ENCODE measurements at places on chromosomes 4 and X.

DNA sequence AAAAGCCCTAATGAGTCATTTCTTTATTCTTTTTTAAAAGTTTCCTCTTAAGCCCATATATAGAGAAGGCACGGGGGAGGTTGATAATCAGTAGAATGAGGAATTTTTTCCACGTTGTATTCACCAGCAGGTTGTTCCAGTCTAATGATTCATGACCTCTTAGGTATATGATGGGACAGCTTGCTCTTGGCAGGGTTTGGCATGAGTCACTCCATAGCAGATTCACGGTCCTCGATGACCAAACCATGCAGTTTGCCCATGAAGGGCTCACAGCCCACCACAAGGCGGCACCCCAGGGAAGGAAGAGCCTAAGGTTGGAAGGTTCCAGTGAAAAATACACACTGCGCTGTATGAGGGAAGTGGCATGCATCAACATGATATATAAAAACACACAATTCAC is 623.8 kb upstream of the DIPK2B start:
- no peak for DNase-seq

GRCh38 chr4:126899331-126899801 is 733.4 kb upstream of the INTU start:
- no peak for DNase-seq

GRCh38 chr4:8028884-8029568 is 89.4 kb upstream of the AFAP1 start:
- DNase-seq: no peak

GRCh38 chr4:34417160-34417559 is 1827.2 kb downstream of the ARAP2 start:
- no peak for DNase-seq

- no peak for DNase-seq
These were observed 199.9 kb upstream of the MAB21L2 start for GRCh38 chr4:150382028-150382427.

DNA sequence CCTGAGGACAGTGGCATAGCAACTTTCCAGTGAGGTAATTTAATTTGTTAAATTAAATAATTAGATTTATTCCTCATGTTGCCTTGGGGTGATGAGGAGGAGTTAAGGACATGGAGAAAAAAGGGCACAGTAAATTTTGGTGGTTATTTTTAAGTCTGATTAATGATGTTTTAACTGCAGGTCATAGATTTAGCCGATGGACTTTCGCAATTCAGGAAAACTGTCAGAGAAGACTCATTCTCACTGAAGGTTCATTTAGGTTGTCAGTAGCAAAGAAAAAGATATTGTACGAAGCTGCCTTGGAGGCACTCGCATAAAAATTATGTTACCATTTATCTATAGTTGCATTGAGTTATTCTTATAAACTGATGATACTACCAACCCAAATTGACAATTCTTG is 164.2 kb upstream of the PITX2 start:
- DNase-seq: no peak

DNA sequence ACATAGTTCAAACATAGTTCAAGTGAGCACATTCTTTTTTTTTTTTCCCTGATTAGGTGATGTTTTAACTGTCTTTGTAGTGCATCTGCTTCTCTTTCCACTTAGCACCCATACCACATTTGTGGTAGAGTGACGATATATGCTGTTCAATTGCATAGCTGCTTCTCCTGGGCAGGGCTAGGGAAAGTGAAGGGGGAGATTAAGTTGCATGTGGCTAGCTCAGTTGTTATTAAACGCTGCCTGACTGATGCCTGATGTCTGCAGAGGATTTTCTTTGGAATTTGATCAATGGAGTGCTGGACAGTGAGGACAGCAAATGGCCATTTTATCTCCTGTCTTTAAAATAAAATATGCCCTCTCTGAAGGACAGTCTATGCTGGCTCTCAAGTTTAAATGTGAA is 63.7 kb downstream of the ANK2 start:
- no peak for DNase-seq

GRCh38 chr4:168421671-168422070 is 58.6 kb downstream of the DDX60L start:
- DNase-seq: no peak

DNA sequence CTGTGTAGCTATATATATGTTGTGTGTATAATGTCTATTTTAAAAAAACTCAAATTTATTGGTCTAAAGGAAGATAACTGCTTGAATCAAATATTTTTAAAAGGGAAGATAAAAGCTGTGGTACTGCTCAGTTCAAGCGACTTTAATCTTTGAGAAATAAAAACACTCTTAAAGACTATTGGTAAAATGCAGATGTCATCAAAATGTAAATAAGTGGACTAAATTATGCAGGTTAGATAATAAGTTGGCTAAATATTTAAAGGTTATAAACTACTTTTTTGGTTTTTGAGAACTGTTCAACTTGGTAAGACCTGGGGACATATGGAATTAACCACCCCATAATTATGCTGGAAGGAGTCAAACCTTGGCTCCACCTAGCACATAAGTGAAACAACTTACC is 144.7 kb upstream of the ITM2A start:
- no peak for DNase-seq

- DNase-seq: no peak
These were observed 272.8 kb upstream of the TENM3 start for GRCh38 chr4:181970366-181970765.

- DNase-seq: no peak
These were observed 76.5 kb upstream of the TSPAN7 start for GRCh38 chrX:38484607-38485498.

- no peak for DNase-seq
These were observed 1.8 kb upstream of the DOCK11 start for GRCh38 chrX:118493653-118494297.

DNA sequence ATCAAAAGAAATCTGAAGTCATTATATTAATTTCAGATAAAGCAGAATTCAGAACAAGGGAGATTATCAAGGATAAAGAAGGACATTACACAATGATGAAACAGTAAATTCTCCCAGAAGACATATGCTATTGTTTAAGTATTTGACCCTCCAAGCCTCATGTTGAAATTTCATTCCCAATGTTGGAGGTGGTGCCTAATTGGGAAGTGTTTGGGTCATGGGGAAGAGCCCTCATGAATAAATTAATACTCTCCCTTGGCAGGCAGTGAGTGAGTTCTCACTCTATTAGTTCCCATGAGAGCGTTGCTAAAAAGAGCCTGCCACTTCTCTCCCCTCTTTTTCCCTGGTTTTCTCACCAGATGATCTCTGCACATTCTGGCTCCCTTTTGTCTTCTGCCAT is 249.9 kb upstream of the GRIA3 start:
- DNase-seq: no peak

DNA sequence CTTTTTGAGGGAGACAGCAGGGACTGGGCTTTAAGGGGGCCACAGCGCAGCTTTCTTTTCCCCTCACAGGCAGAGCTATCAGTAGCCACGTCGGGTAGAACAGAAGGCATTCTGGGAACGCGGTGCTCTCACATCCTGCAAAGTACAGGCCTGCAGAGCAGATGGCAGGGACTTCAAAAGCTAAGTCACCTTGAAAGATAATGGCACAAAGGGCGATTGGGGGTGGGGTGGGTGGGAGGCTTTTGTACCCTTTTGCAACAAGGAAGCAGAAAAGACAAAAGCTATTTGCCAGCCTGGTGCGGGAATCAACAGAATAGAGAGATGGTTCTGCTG is 93.9 kb downstream of the PHKA2 start:
- no peak for DNase-seq

GRCh38 chr4:158857951-158858350 is 89.1 kb downstream of the FNIP2 start:
- DNase-seq: no peak

GRCh38 chrX:134718105-134718965 is 60.1 kb upstream of the PLAC1 start:
- no peak for DNase-seq

DNA sequence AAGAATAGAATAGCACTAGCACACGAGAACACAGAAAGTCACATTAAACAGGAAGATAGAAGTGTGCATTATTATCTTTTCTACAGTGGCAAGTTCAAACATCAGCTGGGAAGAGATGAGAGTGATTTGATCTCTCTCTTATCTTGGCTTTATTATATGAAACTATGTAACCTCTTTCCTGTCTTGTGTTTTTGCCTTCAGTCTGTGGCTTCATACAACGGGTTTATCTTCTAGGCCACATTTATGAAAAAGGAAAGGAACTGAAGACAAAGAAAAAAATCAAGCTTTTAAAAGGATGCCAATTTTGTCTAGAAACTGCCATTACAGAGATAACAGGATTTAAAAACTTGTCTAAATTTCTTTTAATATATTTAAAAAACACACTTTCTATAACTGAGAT is 983.6 kb downstream of the RPA4 start:
- DNase-seq: no peak

- DNase-seq: no peak
These were observed 124.6 kb downstream of the ANOS1 start for GRCh38 chrX:8607326-8607725.

DNA sequence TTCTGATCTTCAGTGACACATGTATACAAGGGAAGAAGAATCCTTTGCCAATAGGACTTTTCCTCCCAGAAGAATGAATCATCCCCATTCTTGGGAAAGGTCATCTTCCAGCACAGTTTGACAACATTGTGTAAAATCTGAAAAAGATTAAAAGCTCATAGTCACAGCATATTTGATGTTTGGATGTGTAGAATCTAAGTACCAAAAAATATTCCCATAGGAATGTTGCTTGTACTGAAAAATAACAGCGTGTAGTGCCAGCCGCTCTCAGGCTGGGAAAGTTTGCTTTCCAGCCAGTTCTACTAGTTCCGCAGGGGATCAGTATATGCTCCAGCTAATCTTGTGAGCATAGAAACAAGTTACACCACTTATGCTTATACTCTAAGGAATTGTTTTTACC is 74.7 kb upstream of the IL13RA1 start:
- no peak for DNase-seq

- no peak for DNase-seq
These were observed 30.9 kb upstream of the CCDC110 start for GRCh38 chr4:185502386-185502785.

- no peak for DNase-seq
These were observed 402.5 kb downstream of the RAPGEF2 start for GRCh38 chr4:159505266-159505975.

DNA sequence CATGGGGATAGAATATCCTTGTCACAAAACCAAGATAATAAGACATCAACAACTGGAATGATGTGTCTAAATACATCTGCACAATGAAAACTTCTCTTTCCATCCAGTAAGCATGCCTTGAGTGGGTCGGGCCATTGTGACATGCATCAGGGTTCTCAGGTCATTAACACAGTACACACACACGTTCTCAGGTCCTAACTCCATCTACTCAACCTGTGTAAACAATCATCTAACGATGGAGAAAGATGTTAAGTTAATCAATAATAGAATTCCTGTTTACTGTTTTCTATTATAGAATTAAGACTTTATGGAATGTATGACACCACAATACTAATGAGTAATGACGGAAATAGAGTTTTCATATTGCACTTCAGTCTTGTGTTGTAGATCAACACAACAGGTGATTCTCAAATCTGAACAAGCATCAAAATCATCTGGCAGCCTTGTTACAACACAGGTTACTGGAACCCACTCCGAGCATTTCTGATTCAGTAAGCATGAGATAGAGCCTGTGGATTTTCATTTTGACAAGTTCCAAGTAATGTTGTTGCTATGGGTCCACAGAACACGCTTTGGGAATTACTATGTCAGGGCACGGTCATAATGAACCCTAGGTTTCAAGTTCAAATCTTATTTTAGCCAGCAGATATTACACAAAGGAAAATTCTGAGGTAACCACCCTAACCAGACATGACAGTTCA is 315.8 kb upstream of the TEX13C start:
- no peak for DNase-seq

DNA sequence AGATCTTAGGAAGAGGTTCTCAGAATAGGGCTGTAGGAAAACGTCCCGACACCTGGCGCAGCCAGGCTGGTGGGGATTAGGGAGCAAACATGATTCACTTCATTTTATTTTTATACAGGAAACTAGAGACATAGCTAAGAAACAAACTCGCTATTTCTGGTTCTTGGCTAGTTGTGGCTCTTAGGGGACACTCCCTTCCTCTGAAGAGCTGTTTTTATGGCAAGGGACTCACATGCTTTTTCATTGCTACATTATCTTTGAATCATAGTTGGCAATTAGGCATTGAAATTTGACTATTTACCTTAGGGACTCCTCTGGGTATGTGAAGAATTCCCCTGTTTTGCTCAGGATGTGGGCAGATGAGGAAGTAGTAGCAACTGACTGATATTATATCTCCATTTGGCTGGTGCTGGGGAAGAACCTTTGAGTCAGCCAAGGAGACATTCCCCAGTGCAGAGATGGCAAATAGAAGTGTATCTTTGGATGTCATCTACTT is 174.5 kb downstream of the SMIM20 start:
- peak; percentile 25 for DNase-seq

DNA sequence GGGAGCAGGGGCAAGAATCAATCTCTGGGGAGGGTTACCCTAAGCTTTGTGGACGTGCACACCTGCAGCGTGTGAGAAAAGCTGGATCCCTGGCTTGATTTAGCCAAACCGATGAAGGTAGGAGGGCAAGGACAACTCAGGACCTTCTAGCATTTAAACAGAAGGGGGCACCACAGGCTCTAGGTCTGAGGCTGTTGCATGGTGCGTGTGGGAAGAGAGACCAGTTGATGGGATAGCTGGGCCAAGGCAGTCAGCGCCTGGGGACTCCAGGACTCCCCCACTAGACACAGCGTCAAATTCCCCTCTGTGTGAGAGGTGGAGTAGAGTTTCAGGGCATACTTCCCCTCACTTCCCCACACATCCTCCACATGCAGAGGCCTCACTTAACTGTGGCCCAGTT is 4.3 kb downstream of the GABRQ start:
- no peak for DNase-seq

GRCh38 chr4:185920171-185920570 is 108.2 kb upstream of the SORBS2 start:
- DNase-seq: no peak

DNA sequence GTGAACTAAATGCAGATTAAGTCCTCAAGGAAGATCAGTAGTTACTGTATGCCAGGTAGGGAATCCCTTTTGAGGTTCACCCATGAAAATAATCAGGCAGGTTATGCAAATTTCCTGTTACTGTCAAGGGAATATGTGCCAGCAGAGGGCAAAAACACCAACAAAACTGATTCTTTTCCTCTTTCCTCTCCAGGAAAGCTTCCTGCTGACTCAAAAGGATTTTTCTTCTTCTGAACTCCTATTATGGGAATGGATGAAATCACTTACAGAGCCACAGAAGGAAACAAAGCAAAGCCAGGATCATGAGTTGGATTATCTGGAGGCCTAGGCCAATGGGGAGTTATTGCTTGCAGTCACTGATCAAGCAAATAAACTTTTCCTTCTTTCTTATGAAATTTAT is 49.7 kb downstream of the TMPRSS11F start:
- DNase-seq: no peak

DNA sequence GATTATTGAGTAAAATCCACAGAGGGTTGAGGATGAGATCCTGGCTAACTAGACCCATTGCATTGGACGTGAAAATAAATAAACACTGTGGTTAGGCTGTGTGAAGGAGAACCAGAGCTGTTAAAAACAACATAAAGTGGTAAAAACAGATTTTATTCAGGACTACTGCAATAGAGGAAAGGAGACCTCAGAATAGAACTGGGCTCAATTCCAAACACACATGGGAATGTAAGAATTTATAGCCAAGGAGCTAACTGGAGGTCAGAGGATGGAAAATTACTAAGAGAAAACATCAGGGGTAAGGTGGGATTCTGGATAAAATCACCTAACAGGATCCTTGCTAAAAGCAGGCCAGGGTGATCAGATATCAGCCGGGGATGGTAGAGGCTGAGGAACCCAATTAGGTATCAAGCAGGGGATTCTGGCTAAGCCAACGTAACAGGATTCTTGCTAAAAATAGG is 112.4 kb downstream of the RNF150 start:
- DNase-seq: no peak

Data from naive B cell (primary cell).